Ovary (tissue), 10 donors: ENCODE measurements at places on chromosomes 16 and 17. TPM values are rescaled to one million over a fixed set of nuclear protein-coding genes. Genes with fewer than 3 reads are reported as not detected.

- H3K36me3 ChIP-seq, result no peaks in the 10 kb centered on the region
- H3K4me3 ChIP-seq, result peak overlapping the region; percentile 70
- no peaks in the 10 kb centered on the region for H3K27me3 ChIP-seq
- DNase-seq, result no peak
Observed at GRCh38 chr17:68601565-68602288, 560 bp upstream of the FAM20A start.

GRCh38 chr16:1088295-1089170 is 7.5 kb downstream of the C1QTNF8 start:
- no peaks in the 10 kb centered on the region for H3K27me3 ChIP-seq
- no peak overlapping the region for H3K27ac ChIP-seq
- H3K4me3 ChIP-seq, result no peak overlapping the region
- H3K36me3 ChIP-seq, result no peaks in the 10 kb centered on the region
- H3K4me1 ChIP-seq, result peaks cover 5% of the 10 kb centered on the region
- DNase-seq, result no peak

- H3K27me3 ChIP-seq, result no peaks in the 10 kb centered on the region
- DNase-seq, result no peak
- H3K27ac ChIP-seq, result no peak overlapping the region
- no peak overlapping the region for H3K4me3 ChIP-seq
- H3K36me3 ChIP-seq, result no peaks in the 10 kb centered on the region
- H3K4me1 ChIP-seq, result no peaks in the 10 kb centered on the region
Observed at GRCh38 chr17:29526322-29526721, 40.5 kb downstream of the ABHD15 start.

- H3K4me3 ChIP-seq, result no peak overlapping the region
- no peaks in the 10 kb centered on the region for H3K36me3 ChIP-seq
Observed at GRCh38 chr17:64947152-64947551, 27.9 kb upstream of the LRRC37A3 start.

DNA sequence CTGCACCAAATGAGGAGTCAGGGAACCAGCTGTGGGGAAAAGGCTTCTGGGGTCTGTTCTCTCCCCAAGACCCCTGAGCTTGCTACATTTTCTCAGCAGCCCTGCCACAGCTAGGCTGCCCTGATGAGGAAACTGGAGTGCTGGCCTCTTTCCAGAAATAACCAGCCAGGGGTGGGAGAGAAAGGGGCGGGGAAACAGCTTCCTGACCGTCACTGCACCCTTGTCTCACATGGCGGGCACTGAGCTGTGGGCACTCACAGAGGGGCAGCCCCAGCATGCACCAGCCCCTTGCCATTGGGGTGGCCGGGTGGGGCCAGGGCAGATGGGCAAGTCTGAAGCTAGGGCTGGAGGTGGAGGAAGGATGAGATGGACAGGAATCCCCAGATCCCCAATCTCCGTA is 2.9 kb downstream of the SRL start:
- peak overlapping the region; percentile 4 for H3K4me3 ChIP-seq
- no peaks in the 10 kb centered on the region for H3K4me1 ChIP-seq
- no peak overlapping the region for H3K27ac ChIP-seq
- no peak for DNase-seq

- no peaks in the 10 kb centered on the region for H3K36me3 ChIP-seq
- no peaks in the 10 kb centered on the region for H3K4me1 ChIP-seq
- H3K27me3 ChIP-seq, result no peaks in the 10 kb centered on the region
- no peak for DNase-seq
Observed at GRCh38 chr16:89147085-89147817, 24.3 kb upstream of the CDH15 start.

DNA sequence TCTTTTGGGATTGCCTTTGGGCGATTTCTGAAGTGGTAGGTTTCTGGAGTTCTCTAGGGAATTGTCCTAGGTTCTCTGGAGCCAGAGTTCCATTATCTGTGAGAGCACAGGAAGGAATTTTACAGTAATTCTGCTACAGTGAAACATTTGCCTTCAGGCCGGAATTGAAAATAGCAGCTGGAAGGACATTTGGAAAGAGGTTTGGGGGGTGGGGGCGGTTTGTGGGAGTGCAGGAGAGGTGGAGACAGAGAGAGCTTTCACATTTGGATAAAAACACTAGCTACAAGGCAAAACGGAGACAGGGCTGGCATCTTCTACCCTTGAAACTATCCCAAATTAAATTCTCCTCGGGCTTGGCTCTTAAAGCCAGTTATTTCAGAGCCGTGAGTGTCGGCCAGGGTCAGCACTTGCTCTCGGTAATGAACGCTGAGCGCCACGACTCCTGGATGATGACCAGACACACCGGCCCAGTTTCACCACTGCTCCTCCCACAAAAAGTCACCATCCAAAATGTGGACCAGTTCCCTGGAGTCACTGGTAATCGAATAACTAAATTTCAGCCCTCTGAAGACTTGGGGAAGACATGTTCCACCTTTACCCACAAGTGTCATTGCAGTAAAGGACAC is 67.7 kb upstream of the TANC2 start:
- DNase-seq, result peak; percentile 54
- no peak overlapping the region for H3K27ac ChIP-seq
- H3K36me3 ChIP-seq, result no peaks in the 10 kb centered on the region
- no peak overlapping the region for H3K4me3 ChIP-seq
- no peaks in the 10 kb centered on the region for H3K27me3 ChIP-seq

The CDK3 gene
- total RNA-seq, result 6.2 TPM

The KRT16 gene
- total RNA-seq, result 1.0 TPM

- no peaks in the 10 kb centered on the region for H3K36me3 ChIP-seq
- H3K4me1 ChIP-seq, result peaks cover 2% of the 10 kb centered on the region
- H3K27ac ChIP-seq, result no peak overlapping the region
- no peak overlapping the region for H3K4me3 ChIP-seq
- H3K27me3 ChIP-seq, result no peaks in the 10 kb centered on the region
Observed at GRCh38 chr17:56982312-56982711, 4.4 kb downstream of the SCPEP1 start.

DNA sequence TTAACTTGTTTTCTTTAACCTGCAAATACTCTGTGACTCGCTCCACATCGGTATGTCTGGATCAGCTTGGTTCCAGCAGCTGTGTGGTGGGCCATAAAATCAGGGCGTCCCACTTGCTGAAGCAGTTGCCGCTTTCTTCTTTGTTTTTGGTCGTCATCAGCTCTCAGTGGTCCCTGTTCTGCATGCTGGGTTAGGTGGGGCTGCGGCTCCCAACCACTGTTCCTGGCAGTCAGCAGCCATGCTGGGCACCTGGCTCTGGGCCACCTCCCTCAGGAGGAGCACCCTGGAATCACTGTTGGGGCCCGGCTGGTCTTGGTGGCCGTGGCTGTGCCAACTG is 23.0 kb downstream of the MGRN1 start:
- H3K4me1 ChIP-seq, result no peaks in the 10 kb centered on the region
- H3K27me3 ChIP-seq, result no peaks in the 10 kb centered on the region
- H3K4me3 ChIP-seq, result no peak overlapping the region
- no peak for DNase-seq
- no peaks in the 10 kb centered on the region for H3K36me3 ChIP-seq

GRCh38 chr17:80719449-80719848 is 174.8 kb downstream of the RPTOR start:
- peaks cover 10% of the 10 kb centered on the region for H3K4me1 ChIP-seq
- no peak overlapping the region for H3K4me3 ChIP-seq
- no peaks in the 10 kb centered on the region for H3K36me3 ChIP-seq
- no peak for DNase-seq
- H3K27me3 ChIP-seq, result no peaks in the 10 kb centered on the region
- H3K27ac ChIP-seq, result no peak overlapping the region

The PARD6A gene
- 4.0 TPM for total RNA-seq

The TMEM235 gene
- total RNA-seq, result not detected

The EVPLL gene
- total RNA-seq, result not detected

- no peak overlapping the region for H3K4me3 ChIP-seq
- no peaks in the 10 kb centered on the region for H3K27me3 ChIP-seq
- H3K4me1 ChIP-seq, result peaks cover 9% of the 10 kb centered on the region
- no peaks in the 10 kb centered on the region for H3K36me3 ChIP-seq
- DNase-seq, result no peak
Observed at GRCh38 chr17:40613467-40614154, 34.0 kb downstream of the SMARCE1 start.

The SPN gene
- 1.5 TPM for total RNA-seq

- H3K27me3 ChIP-seq, result no peaks in the 10 kb centered on the region
Observed at GRCh38 chr17:65794572-65794971, 233.1 kb upstream of the AXIN2 start.

- H3K27me3 ChIP-seq, result no peaks in the 10 kb centered on the region
- no peaks in the 10 kb centered on the region for H3K36me3 ChIP-seq
- peak; percentile 81 for DNase-seq
- peaks cover 4% of the 10 kb centered on the region for H3K4me1 ChIP-seq
- no peak overlapping the region for H3K4me3 ChIP-seq
Observed at GRCh38 chr17:61251939-61252865, 147.4 kb upstream of the TBX2 start.

DNA sequence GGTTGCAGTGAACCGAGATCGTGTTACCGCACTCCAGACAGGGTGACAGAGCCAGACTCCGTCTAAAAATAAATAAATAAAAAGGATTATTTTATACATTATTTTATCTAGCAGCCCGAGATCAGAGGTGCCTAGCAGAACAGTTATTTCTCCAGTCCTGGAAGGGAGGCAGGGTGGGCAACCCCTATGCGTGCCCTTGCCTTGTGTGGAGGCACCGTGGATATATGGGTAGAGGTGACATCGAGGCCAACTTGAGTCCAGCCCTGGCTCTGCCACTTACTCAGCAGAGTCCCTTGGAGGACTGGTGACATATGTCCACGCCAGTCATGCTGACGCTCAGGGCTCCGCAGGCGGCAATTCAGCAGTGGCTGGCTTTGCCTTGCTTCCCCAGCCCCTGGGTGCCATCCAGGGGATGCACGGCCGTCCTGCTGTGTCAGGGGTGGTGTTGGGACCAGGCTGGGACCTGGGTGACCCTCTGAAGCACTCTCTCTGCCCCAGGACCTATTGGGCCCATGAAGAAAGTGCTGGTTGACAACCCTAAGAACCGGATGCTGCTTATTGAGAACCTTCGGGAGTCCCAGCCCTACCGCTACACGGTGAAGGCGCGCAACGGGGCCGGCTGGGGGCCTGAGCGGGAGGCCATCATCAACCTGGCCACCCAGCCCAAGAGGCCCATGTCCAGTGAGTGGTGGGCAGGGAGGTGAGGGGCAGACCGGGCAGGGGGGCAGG is 13.2 kb downstream of the GALK1 start:
- no peak for DNase-seq
- H3K4me1 ChIP-seq, result peaks cover 4% of the 10 kb centered on the region
- no peak overlapping the region for H3K4me3 ChIP-seq
- no peaks in the 10 kb centered on the region for H3K36me3 ChIP-seq

DNA sequence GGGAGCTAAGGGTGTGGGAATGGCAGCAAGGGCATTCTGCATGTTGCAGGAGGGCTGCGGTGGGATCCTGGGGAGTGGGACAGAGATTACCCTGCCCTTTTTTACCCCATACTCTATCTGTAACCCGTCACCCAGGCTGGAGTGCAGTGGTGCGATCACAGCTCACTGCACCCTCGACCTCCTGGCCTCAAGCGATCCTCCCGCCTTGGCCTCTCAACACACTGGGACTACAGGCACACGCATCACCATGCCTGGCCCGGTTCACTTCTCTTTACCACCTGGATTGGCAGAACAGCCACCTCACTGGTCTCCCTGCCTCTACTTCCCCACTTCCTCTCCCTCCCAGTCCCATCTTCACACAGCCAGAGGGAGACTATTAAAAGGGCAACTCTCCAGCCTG is 9.5 kb downstream of the ZNF385C start:
- DNase-seq, result no peak
- no peak overlapping the region for H3K27ac ChIP-seq
- no peaks in the 10 kb centered on the region for H3K4me1 ChIP-seq
- no peaks in the 10 kb centered on the region for H3K27me3 ChIP-seq

The TAT gene
- total RNA-seq, result 0.20 TPM

GRCh38 chr16:70674221-70675014 is 11.4 kb downstream of the MTSS2 start:
- no peaks in the 10 kb centered on the region for H3K36me3 ChIP-seq
- no peak overlapping the region for H3K27ac ChIP-seq
- no peaks in the 10 kb centered on the region for H3K27me3 ChIP-seq
- H3K4me1 ChIP-seq, result no peaks in the 10 kb centered on the region

The ZNF652 gene
- 36.5 TPM for total RNA-seq

DNA sequence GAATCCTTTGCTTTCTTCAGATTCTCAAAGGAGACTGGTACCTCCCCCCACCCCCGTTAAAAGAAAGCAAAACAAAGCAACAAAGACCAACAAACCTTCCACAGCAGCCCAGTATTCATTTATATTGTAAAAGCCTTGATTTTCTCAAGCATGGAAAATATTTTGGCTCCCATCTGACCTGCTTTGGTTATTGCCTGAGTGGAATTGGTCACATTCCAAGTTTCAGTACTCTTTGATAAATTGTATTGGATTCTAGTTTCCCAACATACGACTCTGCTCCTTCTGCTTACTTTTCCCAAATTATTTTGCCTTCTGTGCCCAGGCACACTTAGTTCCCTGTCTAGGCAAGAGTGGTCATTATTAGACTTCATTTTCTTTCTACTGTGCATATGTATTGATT is 1.3 kb downstream of the ABCC11 start:
- H3K36me3 ChIP-seq, result no peaks in the 10 kb centered on the region
- no peak overlapping the region for H3K27ac ChIP-seq
- DNase-seq, result no peak
- no peak overlapping the region for H3K4me3 ChIP-seq
- H3K4me1 ChIP-seq, result peaks cover 8% of the 10 kb centered on the region

GRCh38 chr16:68155425-68155824 is 70.3 kb downstream of the NFATC3 start:
- H3K4me3 ChIP-seq, result no peak overlapping the region
- H3K36me3 ChIP-seq, result no peaks in the 10 kb centered on the region
- DNase-seq, result no peak
- H3K27me3 ChIP-seq, result no peaks in the 10 kb centered on the region

DNA sequence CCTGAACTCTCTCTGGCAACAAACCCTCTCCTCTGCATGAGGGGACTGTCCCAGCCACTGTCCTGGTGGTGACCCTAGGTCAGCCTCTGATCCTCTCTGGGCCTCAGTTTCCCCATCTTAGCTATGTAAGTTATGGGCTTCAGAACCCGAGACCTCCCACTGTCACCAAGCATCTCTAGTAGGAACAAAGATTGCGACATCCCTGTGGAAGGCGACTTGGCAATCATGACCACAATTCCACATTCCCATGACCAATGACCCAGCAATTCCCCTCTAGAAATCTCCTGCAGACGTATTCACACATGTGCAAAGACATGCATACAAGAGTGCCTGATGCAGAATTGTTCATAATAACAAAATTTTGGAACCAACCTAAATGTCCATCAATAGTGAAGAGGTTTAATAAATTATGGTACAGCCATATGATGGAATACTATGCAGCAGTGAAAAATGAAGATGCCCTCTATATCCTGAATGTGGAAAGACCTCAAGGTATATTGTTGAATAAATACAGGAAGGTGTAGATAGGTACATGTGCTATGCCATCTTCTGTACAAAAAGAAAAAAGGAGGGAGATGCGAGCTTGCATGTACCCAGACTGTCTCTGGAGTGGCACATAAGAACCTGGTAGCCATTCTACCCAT is 21.2 kb downstream of the CNGB1 start:
- no peaks in the 10 kb centered on the region for H3K36me3 ChIP-seq
- H3K27ac ChIP-seq, result no peak overlapping the region
- no peaks in the 10 kb centered on the region for H3K4me1 ChIP-seq
- no peak for DNase-seq
- no peak overlapping the region for H3K4me3 ChIP-seq

GRCh38 chr17:78325076-78325687 is 34.7 kb downstream of the SOCS3 start:
- H3K4me3 ChIP-seq, result no peak overlapping the region
- H3K27ac ChIP-seq, result peak overlapping the region; percentile 80
- no peaks in the 10 kb centered on the region for H3K36me3 ChIP-seq
- H3K4me1 ChIP-seq, result peaks cover 10% of the 10 kb centered on the region

- DNase-seq, result no peak
- H3K4me3 ChIP-seq, result no peak overlapping the region
- no peaks in the 10 kb centered on the region for H3K4me1 ChIP-seq
- no peak overlapping the region for H3K27ac ChIP-seq
Observed at GRCh38 chr16:1884889-1885288, 12.9 kb upstream of the MEIOB start.
